ENCODE measurements at places on chromosomes 12 and 14. TPM values are rescaled to one million over a fixed set of nuclear protein-coding genes. Genes with fewer than 3 reads are reported as not detected.
A peak's percentile ranks its signal among the peaks of the same experiment; 100 is the strongest.

The DUSP16 gene
- 16.2 TPM for total RNA-seq

GRCh38 chr14:75247286-75247922 is 31.2 kb upstream of the FOS start:
- no peak for DNase-seq
- H3K4me3 ChIP-seq: no peak overlapping the region
- no peak overlapping the region for H3K27ac ChIP-seq

DNA sequence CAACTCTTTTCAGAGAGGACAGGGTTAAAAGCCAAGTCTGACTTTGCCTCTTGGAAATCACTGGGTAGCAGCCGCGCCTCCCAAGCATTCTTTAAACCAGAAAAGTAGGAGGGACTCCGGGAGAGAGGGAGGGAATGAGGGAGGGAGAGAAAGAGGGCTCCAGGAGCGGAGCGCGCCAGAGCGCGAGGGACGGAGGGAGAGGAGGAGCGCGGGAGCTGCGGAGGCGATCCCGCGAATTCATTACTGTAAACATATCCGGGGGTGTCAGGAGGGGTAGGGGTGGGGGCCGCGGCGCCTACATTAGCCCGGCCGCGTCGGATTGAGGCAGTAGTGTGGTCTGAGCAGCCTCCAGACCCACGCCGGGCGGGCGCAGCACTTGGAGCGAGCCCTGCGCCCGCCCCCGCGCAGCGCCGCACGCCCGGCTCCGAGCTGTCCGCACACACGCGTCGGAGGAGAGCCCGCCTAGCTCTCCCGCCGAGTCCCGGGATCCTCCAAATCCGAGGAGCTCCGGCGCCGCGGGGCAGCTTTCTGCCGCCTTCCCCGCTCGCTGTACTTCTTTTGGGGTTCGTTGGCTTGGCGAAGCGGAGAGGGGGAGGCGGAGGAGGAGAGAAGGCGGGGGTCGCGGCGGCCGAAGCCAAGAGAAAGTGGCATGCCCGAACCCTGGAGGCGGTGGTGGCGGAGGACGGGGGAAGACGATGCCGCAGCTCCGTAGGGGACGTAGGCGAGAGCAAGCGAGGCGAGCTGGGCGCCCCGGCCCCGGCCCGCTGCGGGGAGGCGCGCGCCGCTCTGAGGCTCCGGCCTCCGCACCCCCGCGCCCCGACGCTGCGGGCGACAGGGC is 3.3 kb downstream of the FLRT2 start:
- no peaks in the 10 kb centered on the region for H3K27me3 ChIP-seq
- DNase-seq: peak; percentile 57
- peak overlapping the region; percentile 74 for H3K27ac ChIP-seq
- H3K36me3 ChIP-seq: no peaks in the 10 kb centered on the region
- H3K4me3 ChIP-seq: peak overlapping the region; percentile 74

DNA sequence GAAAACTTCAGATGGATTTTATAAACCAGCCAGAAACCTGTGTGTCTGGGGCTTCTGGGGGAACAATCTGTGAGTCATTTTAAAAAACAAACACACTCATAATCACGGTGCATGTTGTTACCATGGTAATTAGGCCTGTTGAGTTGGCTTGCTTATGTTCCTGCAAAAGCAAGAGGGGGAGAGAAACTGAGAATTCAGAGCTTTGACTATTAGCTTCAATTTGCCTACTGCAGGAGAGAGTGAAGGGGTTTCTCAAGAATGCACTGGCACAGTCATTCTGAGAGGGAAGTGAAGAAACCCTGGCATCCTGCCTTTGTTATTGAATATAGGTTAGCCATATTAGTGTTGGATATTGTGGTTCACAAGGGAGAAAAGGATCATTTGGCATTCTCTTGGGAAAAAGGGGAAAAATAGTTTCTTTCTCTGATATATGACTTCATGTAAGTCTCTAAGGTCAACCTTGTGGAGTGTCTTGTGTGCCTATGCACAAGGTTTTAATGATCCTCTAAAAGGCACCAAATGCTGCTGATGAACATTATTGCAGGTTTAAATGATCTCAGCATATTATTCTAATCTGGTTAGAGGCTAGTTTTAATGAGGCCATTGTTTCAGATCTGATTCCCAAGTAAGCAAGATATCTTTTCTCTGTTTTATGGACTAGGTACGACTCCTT is 12.9 kb downstream of the GNG2 start:
- peaks cover 31% of the 10 kb centered on the region for H3K4me1 ChIP-seq
- no peak overlapping the region for H3K4me3 ChIP-seq
- no peak for DNase-seq
- H3K27me3 ChIP-seq: no peaks in the 10 kb centered on the region

The MAP1LC3B2 gene
- not detected for total RNA-seq

The CNTN1 gene
- 18.0 TPM for total RNA-seq

DNA sequence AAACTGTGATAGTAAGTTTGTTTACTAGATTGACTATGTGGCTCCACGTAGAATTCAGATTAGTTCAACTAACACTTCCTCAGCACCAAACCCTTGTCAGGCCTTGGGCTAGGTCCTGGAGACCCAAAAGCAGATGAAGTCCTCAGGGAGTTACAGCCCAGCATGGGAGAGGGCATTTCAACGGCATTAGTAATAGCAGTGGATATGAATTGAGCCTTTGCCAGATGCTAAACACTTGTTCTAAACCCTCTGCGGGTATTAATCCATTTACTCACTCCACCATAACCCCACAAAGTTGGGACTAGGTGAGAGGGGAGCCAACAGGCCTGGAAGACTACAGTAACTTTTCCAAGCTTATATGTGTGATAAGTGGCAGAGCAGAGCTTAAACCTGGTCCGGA is 714.6 kb downstream of the DIO2 start:
- H3K27me3 ChIP-seq: no peaks in the 10 kb centered on the region
- H3K36me3 ChIP-seq: no peaks in the 10 kb centered on the region
- DNase-seq: no peak
- H3K4me3 ChIP-seq: no peak overlapping the region
- H3K27ac ChIP-seq: no peak overlapping the region
- peaks cover 12% of the 10 kb centered on the region for H3K4me1 ChIP-seq

The TMEM121 gene
- total RNA-seq: 28.2 TPM

DNA sequence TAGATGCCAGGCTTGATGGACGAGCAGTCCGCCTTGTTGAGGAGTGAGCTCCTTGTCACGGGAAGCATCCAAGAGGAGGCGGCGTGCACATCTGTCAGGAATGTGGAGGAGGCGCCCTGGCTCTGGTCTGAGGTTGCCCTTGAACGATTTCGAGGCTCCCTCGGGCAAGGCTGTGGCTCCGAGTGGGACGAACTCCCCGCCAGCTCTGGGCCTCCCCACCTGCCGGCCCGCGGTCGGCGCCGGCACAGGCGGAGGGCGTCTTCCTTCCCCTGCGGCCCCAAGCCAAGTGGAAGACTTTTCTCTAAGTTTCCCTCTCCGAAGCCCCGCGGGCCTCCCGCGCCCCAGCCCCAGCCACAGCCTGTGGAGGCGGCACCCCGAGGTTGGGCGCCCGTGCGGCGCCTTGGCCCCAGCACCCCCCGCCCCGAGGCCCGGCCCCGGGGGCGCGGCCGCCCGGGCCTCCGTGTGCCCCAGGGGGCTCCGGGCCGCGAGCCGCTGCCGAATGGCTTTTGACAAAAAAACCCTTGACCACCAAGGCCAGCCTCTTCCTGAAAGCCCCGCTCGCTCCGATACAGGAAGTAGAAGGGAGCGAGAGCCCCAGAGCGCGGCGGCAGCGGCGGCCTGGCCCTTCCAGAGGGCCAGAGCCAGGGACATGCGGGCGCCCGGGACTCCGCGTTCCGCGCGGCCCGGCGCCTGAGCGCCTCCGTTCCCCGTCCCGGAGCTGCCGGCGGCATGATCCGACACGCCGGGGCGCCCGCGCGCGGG is at the start of gene RIN3:
Gene RIN3 (plus strand): TSS at position 578 of the 762 bp plus-strand sequence. CDS start 152 bp downstream, at position 730.
- H3K4me3 ChIP-seq: peak within 1 kb of the TSS; percentile 46
- H3K36me3 ChIP-seq: no peaks in the 10 kb centered on the region
- DNase-seq: no peak
- H3K4me1 ChIP-seq: no peaks in the 10 kb centered on the region
- peak within 1 kb of the TSS; percentile 81 for H3K27ac ChIP-seq

- H3K4me3 ChIP-seq: no peak overlapping the region
- no peak overlapping the region for H3K27ac ChIP-seq
- DNase-seq: no peak
Observed at GRCh38 chr12:89067421-89068187, 284.7 kb downstream of the DUSP6 start.

DNA sequence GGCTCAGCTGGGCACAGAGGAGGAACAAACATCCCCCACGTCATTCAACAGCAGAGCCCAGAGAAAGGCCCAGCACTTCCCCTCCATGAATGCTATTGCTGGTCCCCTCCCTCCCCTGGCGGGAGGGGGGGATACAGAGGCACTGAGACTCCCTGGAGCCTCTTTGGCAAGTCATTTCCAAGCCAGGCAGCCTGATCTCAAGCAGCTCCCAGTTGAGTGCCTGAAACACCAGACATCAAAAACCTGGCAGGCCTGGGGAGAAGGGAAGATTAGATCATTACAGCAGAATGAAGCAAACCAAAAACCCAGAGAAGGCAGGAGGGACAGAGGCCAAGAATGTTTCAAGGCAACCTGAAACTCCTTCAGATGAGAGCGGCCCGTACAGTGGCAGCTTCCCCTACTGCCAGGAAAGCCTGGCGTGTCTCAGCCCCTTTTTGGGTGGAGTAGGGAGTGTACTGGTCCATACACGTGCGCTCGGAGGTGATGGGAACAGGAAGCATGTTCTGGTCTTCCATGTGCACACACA is 92.1 kb downstream of the LRRC74A start:
- no peaks in the 10 kb centered on the region for H3K36me3 ChIP-seq
- peaks cover 99% of the 10 kb centered on the region for H3K4me1 ChIP-seq
- H3K27ac ChIP-seq: peak overlapping the region; percentile 97
- no peak overlapping the region for H3K4me3 ChIP-seq
- DNase-seq: peak; percentile 37
- H3K27me3 ChIP-seq: no peaks in the 10 kb centered on the region

The MYH6 gene
- not detected for total RNA-seq

The OR6C2 gene
- not detected for total RNA-seq

- no peaks in the 10 kb centered on the region for H3K36me3 ChIP-seq
- no peak overlapping the region for H3K27ac ChIP-seq
Observed at GRCh38 chr12:98359856-98360255, 155.5 kb upstream of the TMPO start.

The ST8SIA1 gene
- 1.5 TPM for total RNA-seq

DNA sequence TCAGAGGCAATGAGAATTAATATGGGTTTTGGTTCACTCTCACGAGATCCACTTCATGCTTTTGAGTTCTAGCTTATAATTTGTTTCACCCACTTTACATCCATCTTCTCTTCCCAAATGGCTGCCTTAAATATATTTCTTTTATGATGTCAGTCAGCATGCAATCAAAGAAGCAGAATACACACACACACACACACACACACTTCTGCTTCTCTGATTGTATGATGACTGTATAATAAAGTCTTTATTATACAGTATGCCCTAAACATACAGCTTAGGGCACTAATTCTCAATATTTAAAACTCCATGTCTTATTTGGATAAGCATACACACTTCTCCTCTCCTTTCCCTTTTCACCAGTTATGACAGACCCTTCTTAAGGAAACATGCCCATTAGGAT is 6.7 kb upstream of the ETV6 start:
- DNase-seq: no peak
- no peak overlapping the region for H3K27ac ChIP-seq

The FGD4 gene
- total RNA-seq: 79.3 TPM

- H3K4me1 ChIP-seq: no peaks in the 10 kb centered on the region
- H3K36me3 ChIP-seq: no peaks in the 10 kb centered on the region
- no peak overlapping the region for H3K27ac ChIP-seq
- H3K4me3 ChIP-seq: no peak overlapping the region
Observed at GRCh38 chr14:103318750-103319419, 15.2 kb upstream of the EIF5 start.

- DNase-seq: no peak
- H3K27ac ChIP-seq: no peak overlapping the region
- H3K4me1 ChIP-seq: no peaks in the 10 kb centered on the region
Observed at GRCh38 chr12:89281539-89281867, 70.8 kb downstream of the DUSP6 start.

- no peak overlapping the region for H3K4me3 ChIP-seq
- H3K36me3 ChIP-seq: peaks cover 52% of the 10 kb centered on the region
- no peaks in the 10 kb centered on the region for H3K27me3 ChIP-seq
- H3K4me1 ChIP-seq: no peaks in the 10 kb centered on the region
- DNase-seq: no peak
- no peak overlapping the region for H3K27ac ChIP-seq
Observed at GRCh38 chr14:56290195-56290594, 172.0 kb downstream of the PELI2 start.

- peaks cover 11% of the 10 kb centered on the region for H3K36me3 ChIP-seq
- H3K4me1 ChIP-seq: no peaks in the 10 kb centered on the region
- H3K27me3 ChIP-seq: no peaks in the 10 kb centered on the region
- H3K4me3 ChIP-seq: no peak overlapping the region
- H3K27ac ChIP-seq: no peak overlapping the region
- DNase-seq: no peak
Observed at GRCh38 chr12:82803201-82803600, 116.5 kb downstream of the TMTC2 start.

The STAC3 gene
- total RNA-seq: not detected

GRCh38 chr14:89296281-89296745 is 120.7 kb downstream of the FOXN3 start:
- H3K36me3 ChIP-seq: no peaks in the 10 kb centered on the region
- H3K27ac ChIP-seq: no peak overlapping the region
- H3K4me1 ChIP-seq: no peaks in the 10 kb centered on the region
- H3K27me3 ChIP-seq: no peaks in the 10 kb centered on the region

- H3K36me3 ChIP-seq: no peaks in the 10 kb centered on the region
- H3K27me3 ChIP-seq: no peaks in the 10 kb centered on the region
- no peaks in the 10 kb centered on the region for H3K4me1 ChIP-seq
Observed at GRCh38 chr12:83214185-83214584, 527.5 kb downstream of the TMTC2 start.

The KCNK13 gene
- 0.63 TPM for total RNA-seq

GRCh38 chr12:4607056-4607455 is 41.8 kb downstream of the AKAP3 start:
- no peaks in the 10 kb centered on the region for H3K27me3 ChIP-seq
- H3K27ac ChIP-seq: no peak overlapping the region
- H3K4me3 ChIP-seq: no peak overlapping the region
- H3K4me1 ChIP-seq: peaks cover 4% of the 10 kb centered on the region
- DNase-seq: no peak

DNA sequence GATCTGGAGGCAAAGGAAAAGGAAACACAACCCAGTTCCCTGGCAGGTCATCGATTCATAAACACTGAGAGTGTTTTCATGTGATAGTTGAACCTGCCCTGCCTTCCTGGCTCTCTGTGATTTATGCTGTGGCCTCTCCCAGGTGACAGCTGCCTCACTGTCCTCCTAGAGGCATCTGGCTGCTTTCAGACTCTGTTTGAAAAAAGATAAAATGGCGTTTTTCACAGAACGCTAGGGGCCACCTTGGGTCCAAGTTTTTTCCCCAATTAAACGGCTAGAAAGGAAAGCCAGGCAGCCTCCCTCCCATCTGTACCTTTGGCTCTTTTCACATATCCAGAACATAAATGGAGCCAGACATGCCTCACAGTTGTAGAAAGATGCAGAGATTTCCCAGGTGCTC is 252.6 kb upstream of the CCDC196 start:
- H3K36me3 ChIP-seq: no peaks in the 10 kb centered on the region
- no peak overlapping the region for H3K27ac ChIP-seq
- no peak for DNase-seq
- H3K4me1 ChIP-seq: no peaks in the 10 kb centered on the region

- no peaks in the 10 kb centered on the region for H3K4me1 ChIP-seq
- no peak overlapping the region for H3K4me3 ChIP-seq
- DNase-seq: no peak
- H3K27ac ChIP-seq: no peak overlapping the region
Observed at GRCh38 chr14:26993556-26993955, 395.7 kb upstream of the NOVA1 start.

GRCh38 chr14:88863167-88863566 is 38.7 kb downstream of the TTC8 start:
- no peaks in the 10 kb centered on the region for H3K27me3 ChIP-seq
- no peaks in the 10 kb centered on the region for H3K4me1 ChIP-seq
- no peak overlapping the region for H3K4me3 ChIP-seq
- H3K27ac ChIP-seq: no peak overlapping the region

The RNASE2 gene
- 3.5 TPM for total RNA-seq

The SSTR1 gene
- total RNA-seq: 1.0 TPM

Measured in tibial nerve (tissue), 4 donors.